ENCODE measurements at places on chromosomes 13 and 19.

DNA sequence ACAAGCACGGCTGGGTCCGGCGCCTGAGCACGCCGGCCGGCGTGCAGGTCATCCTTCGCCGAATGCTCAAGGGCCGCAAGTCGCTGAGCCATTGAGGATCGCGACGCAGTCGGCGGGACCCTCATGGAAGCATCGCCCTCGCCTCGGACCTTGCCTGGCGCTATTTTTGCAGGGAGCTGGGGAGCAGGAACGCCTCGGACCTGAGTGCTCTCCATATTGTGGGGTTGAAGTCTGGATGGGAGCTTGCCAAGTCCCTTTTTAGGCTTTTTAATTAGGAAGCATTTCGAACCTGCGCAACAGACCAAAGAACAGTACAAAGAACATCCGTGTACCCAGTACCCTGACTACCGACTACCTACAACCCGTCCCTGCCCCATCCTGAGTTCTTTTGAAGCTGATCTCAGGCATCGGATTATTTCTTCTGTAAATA is 628 bp downstream of the MRPL34 start:
- peak; percentile 6 for DNase-seq

GRCh38 chr19:4327877-4328242 is 10.8 kb downstream of the STAP2 start:
- no peak for DNase-seq

GRCh38 chr19:21483589-21484170 is 21.7 kb upstream of the ZNF429 start:
- peak; percentile 18 for DNase-seq

- peak; percentile 44 for DNase-seq
These were observed 3.5 kb downstream of the LGALS7B start for GRCh38 chr19:38792250-38793111.

DNA sequence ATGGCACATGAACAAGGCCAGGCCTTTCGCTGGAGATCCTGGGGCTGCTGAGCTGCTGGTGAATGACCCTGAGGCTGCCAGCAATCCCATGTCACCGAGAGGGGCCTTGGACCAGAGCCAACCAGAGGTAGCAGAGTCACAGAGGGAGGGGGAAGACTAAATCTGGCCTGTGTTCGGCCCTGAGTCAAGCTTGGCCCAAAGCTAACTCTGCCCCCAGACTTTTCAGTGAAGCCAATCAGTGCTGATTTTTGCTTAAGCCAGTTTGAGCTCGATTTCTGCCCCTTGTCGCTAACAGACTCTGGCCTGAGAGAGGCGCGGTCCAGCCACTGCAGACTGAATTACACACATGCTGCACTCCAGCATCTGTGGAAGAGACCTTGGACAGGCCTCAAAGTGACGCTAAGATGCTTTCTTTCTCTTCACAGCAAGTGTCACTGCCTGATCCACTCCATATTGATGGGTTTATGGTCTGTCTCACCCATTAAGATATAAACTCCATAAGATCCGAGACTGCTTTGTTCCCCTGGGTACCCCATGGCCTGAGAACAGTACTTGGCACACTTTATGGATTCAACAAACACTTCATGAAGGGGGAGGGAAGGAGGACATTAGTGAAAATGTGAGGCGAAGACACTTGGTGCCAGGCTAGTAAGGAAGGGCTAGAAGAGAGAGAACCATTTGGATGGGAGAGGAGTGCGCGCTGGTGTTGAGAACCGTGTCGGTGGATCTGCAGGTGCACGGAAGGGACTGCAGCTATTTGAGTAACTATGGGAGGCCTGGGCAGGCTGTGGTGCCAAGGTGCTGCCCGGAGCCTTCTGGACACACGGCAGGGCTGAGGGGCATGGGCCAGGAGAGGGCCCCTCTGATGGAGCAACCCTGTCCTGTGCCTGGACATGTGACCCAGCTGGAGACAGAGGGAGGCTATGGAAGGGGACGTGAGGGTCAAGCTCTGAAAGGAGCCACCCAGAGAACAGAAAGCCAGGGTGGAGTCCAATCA is 17.6 kb downstream of the RANBP3 start:
- DNase-seq: no peak

DNA sequence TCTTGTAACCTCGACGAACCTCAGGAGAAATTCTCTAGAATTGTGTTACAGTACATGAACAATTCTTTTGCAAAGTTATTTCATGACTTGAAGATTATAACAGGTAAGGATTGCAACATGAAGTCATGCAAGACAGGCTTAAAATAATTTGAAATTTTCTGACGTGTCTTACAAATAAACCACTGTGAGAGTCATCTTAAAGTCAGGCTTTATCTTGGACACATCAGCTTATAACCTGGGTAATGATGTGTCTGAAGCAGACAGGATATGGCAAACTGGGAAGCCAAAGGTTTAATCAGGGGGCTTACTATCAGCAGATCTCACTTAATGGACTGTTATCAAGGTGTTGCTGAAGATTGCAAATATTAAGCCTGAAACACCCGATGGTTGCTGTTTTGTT is 407.8 kb downstream of the KLF5 start:
- DNase-seq: no peak

GRCh38 chr19:30391052-30391451 is 18.9 kb downstream of the ZNF536 start:
- DNase-seq: no peak

DNA sequence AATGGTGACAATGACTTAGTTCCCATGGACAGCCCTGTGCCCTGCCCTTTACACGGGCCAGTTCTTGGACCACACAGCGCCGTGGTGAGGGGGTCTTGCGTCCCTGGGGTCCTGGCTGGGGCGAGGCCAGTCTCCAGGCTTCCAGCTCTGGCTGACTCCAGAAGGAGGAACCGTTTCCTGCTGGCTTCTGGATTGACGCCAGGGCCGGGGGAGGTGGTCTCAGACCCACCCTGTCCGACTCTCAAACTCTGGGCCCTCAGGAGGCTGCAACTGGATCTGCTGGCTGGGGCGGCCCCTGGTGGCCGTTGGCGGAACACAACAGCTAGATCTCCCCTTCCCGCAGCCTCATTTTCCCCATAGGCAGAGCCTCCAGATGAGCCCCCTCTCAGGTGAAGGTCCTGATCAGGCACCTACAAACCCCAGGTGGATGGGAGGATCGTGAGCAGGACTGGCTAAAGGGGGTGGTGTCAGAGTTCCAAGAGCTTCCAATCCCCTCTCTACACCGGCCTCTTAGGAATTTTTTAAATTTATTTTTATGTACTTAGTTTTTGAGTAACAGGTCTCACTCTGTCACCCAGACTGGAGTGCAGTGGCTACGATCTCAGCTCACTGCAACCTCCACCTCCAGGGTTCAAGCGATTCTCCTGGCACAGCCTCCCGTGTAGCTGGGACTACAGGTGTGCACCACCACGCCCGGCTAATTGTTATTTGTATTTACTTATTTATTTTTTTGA is 8.0 kb downstream of the CCDC194 start:
- peak; percentile 53 for DNase-seq

GRCh38 chr13:21069561-21070004 is 8.2 kb upstream of the LATS2 start:
- peak; percentile 81 for DNase-seq

- no peak for DNase-seq
These were observed 3.9 kb downstream of the EEF2 start for GRCh38 chr19:3981373-3981735.

- no peak for DNase-seq
These were observed 394.1 kb upstream of the SLITRK6 start for GRCh38 chr13:86193281-86193680.

DNA sequence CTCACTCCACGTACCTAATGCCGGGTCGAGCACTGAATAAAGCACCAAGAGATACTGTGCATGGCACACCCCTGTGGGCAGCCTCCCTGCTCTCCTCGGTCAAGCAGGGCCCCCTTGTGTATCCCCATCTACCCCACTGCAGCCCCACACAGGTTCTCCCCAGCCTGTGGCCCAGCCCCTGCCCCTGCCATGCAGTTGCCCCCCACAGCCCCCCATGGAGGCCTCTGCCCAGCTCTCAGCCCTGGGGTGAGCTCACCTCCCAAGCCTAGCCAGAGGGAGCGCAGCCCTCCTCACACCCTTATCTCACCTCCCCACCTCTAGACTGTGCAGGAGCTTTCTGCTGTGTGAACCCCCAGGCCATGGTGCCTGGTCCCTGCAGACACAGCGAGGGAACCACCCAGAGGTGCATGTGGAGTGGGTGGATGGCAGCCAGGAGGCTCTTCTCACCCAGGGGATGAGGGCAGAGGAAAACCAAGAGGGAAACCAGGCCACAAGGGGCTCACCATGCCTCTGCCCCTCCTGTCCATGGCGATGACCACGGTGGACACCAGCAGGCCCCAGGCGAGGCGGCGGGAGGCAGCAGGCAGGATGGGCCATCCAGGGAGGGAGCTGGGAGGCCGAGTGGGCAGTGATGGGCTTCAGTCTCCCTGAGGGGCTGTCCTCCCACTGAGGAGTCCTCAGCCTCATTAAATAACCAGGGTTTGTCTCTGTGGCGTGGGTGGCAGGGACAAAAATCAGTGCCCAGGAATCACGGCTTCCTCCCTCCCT is 83.2 kb downstream of the ANKRD10 start:
- DNase-seq: no peak

DNA sequence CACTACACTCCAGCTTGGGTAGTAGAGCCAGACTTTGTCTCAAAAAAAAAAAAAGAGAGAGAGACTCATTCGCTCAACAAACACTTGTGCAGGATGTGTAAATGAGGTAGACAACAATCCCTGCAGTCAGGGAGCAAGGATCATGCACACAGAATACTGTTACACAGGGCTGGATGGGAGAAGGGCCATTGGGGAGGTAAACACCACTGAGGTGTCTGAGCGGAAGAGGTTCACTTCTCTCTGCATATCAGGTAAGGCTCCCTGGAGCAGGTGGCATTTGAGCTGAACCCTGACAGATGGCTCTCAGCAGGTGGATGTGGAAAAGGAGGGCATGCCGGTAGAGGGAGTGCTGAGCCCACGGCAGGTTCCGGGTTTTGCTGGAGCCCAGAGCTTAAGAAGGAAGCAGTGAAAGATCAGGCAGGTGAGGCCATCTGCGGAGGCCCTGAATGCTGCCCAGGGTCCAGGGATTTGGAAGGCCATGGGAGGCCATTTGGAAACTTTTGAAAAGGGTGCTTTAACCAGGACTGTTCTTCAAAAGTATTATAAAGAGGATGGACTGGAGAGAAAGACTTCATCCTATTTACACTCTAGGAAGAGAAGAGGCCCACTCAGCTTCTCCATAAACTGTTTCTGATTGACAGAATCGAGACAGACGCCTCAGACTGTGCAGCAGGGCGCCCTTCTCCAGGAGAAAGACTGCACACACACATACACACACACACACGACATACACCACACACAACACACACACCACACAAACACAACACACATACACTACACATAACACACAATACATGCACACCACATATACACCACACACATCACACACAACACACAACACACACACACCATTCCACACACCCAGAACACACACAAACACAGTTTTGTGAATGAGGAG is 199.4 kb downstream of the USP12 start:
- DNase-seq: peak; percentile 65

DNA sequence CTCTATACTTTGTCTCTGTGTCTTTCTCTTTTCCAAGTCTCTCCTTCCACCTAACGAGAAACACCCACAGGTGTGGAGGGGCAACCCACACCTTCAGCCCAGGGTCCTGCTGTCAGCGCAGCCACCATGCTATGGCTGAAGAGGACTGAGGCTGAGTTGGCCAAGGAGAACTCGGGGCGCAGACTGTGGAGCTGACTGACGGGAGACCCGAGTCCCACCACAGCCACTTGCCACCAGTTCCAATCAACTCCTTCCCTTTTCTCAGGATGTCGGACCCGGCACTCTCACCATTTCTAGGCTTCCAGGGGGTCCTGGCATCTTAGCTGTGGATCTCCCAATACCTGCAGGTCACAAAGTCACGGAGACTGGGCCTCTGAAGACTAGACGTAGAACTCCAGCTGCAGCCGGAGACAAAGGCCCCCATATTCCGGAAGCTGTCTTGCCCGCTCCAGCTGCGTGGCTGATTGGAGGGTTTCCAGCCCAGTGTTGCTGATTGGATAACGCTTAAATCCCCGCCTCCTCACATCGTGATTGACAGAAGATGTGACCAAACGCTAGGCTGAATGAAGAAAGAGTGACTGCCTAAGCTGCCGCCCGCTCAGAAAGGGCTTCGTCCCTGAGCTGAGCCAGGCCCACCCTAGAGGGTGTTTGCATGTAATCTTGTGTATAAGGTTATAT is 63.6 kb downstream of the ZNF429 start:
- DNase-seq: peak; percentile 94

DNA sequence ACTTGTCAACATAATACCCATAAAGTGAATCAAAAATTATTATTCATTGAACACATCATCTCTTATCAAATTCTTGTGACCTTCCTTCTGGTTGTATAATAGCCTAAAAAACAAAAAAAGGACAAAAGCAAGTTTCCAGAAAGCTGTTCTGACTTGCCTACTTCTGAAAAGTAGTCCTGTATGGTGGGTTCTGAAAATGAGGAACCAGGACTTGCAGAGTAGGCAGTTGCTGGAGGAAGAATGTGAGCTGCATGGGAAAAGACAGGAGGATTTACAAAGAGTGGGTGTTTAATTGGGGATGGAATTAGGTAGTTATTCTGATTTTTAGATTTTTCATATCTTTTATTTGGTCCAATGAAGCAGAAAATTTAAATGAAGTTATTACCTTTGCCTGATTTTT is 56.7 kb downstream of the RCBTB2 start:
- no peak for DNase-seq

DNA sequence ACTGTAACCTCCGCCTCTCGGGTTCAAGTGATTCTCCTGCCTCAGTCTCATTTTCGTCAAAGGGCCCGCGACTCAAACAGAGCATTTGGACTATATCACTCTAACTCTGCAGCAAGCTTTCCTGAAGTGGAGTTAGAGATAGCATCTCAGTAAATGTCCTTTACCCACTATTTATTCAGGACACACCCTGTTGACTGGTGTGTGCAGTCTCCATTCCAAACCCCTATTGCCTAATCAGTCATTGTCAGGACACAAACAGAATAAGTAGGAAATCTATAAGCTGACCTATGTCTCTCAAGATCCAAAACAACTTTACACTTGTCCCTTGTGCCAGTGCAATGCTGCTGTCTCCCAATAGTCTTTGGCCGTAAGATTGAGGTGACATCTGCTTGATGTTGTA is 1.4 kb downstream of the ZNF222 start:
- DNase-seq: no peak

DNA sequence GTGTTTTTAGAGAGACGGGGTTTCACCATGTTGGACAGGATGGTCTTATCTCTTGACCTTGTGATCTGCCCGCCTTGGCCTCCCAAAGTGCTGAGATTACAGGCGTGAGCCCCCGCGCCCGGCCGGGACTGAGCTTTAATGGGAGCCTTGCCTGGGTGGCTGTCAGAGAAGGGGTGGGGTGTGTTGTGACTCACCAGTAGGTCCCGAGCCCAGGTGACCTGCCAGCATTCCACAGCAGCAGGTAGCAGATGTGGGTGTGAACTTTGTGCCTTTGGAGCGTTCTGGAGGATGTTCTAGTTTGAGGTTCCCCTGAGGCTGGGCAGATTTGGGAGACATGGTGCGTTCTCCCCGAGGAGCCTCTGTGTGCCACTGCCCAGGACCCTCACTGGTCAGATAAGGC is 7.1 kb upstream of the EPN1 start:
- peak; percentile 65 for DNase-seq

DNA sequence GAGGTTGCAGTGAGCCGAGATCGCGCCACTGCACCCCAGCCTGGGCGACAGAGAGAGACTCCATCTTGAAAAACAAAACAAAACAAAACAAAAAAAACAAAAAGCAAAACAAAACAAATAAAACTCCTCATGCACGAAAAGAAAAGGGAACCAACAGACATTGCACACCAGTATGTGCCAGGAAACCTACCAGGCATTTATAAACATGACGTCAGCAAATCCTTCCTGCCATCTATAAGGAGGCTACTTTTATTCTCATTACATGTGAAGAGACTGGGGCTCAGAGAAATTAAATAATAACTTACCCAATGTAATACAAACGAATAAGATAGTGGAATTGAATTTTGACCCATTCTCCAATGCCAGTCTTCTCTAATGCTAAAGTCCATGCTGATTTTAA is 197.2 kb downstream of the NUFIP1 start:
- DNase-seq: no peak
